T-helper 17 cell (primary cell): ENCODE measurements at places on chromosomes 13 and 19.

DNA sequence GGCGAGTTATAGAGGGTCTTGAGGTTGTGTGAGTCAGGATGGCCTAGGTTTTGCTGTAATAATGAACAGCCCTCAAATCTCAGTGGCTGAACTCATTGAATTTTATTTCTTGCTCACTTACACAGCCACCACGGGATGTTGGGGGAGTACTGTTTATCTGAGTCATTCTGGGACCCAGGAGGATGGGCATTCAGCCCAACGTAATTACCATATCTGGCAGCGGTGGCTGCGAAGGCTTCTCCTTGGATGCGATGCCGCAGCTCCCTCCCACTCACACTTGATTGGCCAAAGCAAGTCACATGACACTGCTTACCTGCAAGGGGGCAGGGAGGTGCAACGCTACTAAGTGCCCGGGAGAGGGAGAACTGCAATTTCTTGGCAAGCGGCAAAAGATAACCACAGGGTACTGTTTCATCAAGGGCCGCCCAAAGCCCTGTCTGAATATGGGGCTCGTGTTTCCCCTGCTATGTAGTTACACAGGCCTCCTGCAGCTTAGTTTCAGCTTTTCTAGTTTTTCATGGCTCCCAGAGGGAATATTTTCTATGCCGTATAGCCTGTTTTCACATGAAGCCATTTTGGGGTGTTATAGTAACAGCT lies 19.9 kb downstream of the ZSWIM9 start:
- no peak for DNase-seq

DNA sequence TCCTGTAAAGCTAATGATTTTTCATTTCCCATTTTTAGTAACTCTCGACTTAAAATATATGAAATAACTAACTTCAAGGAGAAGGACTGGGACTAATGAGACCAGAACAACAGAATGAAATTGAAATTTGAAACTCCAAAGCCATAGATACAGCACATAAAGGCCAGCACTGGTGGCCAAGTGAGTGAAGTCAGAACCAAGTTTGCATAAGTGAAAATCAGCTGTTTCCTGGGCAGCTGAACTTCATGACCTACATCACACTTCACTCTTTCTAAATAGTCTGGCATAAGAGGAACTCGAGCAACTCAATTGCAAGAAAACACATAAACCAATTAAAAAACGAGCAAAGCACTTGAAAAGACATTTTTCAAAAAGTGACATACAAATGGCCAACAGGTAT lies 84.5 kb downstream of the DCLK1 start:
- DNase-seq, result no peak

- no peak for DNase-seq
Observed at GRCh38 chr13:111001636-111002035, 86.8 kb upstream of the ANKRD10 start.

DNA sequence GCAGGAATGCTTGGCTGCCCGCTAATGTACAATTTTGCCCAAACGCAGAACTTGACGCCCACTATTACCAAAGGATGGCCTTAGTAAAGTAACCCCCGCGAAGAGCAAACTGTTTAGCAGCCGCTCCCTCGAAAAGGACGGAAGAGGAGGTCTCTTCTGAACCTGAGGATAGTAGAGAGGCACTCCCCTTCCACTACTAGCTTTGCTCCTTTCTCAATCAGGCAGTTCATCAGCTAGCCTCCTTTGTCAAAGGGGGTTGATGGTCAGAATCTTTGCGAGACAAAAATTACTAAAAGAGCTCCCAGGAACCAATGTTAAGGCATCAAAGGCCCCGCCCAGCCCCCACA lies 534 bp downstream of the CAB39L start:
- DNase-seq, result no peak

DNA sequence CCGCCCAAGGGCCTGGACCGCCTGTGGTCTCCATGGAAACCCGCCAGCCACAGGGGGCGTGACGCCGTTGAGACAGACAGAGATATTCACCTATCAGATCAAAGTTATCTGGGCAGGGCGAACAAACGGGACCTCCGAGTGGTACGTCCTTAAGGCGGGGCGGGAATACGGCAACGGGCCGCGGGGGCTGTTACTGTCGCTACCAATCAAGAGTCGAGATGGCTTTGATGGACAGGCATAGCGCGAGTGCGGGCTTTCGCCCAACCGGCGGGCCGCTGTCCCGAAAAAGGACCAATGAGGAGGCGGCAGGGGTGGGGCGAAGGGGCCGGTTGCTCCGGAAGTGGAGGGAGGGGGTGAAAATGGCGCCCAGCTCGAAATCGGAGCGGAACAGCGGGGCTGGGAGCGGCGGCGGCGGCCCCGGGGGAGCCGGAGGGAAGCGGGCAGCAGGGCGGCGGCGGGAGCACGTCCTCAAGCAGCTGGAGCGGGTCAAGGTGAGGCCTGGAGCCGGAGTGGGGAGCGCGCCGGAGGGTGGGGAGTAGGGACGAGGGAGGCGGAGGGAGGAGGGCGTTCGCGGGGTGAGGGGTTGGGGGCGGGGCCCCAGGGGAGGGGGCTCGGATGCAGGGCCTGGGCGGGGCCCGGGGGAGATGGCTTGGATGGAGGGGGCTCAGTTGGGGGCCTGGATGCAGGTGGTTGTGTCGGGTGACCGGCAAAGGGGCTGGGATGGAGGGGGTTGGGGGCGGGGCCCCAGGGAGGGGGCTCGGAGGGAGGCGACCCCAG lies at the start of gene DCAF15:
DCAF15 (plus strand) TSS at position 356 of the 777 bp plus-strand sequence; CDS start at position 360, 4 bp downstream.
- peak; percentile 96 for DNase-seq

- DNase-seq, result no peak
Observed at GRCh38 chr13:50038266-50038665, 23.0 kb downstream of the KCNRG start.

GRCh38 chr13:29621051-29621800 lies 25.7 kb upstream of the SLC7A1 start:
- no peak for DNase-seq

DNA sequence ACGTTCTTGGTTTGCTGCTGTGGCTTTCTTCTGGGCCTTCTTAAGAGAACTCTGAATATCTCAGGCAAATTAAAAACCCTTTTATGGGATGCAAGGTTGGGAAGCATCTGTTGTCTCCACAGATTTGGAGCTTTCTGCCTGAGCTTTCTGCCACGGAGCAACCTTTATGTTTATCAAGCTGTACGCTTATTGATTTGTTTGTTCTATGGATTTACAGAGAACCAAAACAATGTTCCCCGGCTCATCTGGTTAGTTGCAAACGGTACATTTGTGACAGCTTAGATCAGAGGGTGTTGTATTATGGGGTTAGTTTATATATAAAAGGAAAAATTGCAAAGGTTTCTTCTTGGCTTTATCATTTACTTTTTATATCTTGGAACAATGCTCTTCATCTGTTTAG lies 479.6 kb downstream of the DIAPH3 start:
- no peak for DNase-seq

GRCh38 chr19:16671652-16672274 lies 10.8 kb downstream of the TMEM38A start:
- no peak for DNase-seq

DNA sequence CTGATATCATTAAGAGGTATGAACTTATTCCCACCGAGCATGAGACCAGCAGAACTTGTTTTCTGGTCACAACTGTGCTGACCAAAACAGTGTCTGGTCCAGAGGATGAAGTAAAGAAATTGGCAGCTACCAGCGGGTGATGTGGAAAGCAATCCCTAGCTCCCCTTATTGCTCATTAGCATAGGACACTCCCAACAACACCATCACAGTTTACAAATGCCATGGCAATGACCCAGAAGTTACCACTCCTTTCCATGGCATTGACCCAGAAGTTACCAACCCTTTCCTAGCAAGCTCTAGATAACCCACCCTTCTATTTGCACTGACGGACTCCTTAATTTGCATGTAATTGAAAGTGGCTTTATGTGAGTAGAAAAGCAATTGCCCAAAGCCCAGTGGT lies 1856.1 kb downstream of the OLFM4 start:
- no peak for DNase-seq

- DNase-seq, result no peak
Observed at GRCh38 chr19:52533901-52534300, 6.4 kb downstream of the ZNF808 start.

- DNase-seq, result no peak
Observed at GRCh38 chr13:50320271-50320862, 305.1 kb downstream of the KCNRG start.

- DNase-seq, result no peak
Observed at GRCh38 chr13:28716511-28716910, 2.3 kb downstream of the SLC46A3 start.

- DNase-seq, result no peak
Observed at GRCh38 chr13:39318161-39318560, 279.9 kb downstream of the NHLRC3 start.

DNA sequence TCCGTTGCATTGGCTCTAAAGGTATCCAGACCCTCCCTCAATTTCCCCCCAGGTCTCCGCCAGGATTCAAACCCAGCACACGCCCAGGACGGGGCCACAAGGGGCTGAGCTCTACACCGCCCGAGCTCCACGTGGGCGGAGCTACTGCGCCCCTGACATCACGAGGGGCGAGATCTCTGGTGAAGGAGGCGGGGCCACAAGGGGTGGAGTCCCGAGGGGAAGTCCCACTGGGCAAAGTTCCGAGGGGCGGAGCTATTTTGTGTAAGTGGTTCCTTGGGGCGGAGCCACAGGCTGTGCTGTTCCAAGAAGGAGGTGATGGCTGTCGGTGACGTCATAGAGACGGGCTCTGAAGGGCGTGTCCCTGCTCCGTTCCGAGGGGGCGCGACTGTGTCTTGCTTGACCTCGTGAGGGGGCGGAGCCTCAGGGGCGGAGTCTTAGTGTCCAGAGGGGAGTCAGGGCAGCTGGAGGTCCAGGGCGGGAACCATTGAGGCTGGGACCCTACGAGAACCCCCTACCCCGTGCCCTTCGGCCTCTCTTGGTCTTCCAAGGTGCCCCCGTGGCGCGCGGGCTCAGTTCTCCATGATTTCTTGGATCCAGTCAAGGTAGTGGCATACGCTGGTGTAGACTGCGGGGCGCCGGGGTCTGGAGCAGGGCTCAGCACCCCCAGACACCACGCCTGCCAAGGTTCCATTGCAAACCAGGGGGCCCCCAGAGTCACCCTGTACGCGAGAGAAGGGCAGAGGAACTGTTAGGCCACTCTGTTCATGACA lies 1.3 kb upstream of the KLK8 start:
- no peak for DNase-seq

- DNase-seq, result no peak
Observed at GRCh38 chr13:52001120-52001731, 10.0 kb downstream of the ATP7B start.

GRCh38 chr19:10677751-10678150 lies 23.5 kb upstream of the QTRT1 start:
- no peak for DNase-seq

- DNase-seq, result no peak
Observed at GRCh38 chr13:33026489-33027152, 10.4 kb downstream of the KL start.

- DNase-seq, result peak; percentile 95
Observed at GRCh38 chr19:42295831-42296525, 6.0 kb upstream of the PRR19 start.

GRCh38 chr19:6765738-6766356 lies 1.4 kb downstream of the SH2D3A start:
- peak; percentile 27 for DNase-seq

DNA sequence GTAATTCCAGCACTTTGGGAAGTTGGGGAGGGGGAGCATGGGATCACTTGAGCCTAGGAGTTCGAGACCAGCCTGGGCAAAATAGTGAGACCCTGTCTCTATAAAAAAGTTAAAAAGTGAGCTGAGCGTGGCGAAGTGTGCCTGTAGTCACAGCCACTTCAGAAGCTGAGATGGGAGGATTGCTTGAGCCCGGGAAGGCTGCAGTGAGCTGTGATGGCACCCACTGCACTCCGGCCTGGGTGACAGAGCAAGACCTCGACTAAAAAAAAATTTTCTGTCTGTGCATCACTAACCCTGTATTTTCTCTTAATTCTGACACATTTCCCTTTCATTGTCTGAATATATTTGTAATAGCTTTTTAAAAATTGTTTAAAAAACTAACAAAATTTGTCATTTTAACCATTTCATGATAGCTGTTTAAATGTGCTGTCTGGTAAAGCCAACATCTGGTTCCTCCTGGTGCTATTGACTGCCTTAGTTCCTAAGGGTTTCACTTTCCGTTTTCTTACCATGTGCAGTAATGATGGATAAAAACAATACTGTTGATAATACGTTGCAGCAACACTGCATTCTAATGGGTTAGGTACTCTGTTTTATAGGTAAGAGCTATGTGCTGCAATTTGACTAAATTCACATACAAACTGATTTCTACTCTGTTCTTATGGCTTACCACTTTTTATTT lies 29.7 kb downstream of the LATS2 start:
- no peak for DNase-seq

GRCh38 chr13:79909644-79910043 lies 428.7 kb downstream of the NDFIP2 start:
- DNase-seq, result no peak

GRCh38 chr19:1279782-1280341 lies 4.5 kb downstream of the FAM174C start:
- DNase-seq, result peak; percentile 62

DNA sequence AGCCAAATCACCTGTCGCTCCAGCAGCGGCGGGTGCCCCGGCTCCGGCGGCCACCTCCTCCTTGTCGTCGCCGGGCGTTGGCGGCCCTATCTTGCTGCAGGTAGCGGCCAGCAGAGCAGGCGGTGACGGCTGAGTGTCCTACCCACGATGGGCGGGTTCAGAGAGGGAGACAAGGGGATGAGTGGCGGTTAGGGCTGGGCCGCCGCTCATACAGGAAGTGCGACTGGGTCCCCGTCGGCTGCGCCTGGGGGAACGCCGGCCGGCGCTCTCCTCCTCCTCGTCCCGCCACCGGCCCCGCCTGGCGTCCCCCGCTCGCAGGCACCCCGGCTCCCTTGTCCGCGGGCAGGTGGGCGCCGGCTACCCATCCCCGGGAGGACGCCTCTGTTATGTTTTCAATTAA lies 1692.0 kb downstream of the SLITRK5 start:
- DNase-seq, result no peak

DNA sequence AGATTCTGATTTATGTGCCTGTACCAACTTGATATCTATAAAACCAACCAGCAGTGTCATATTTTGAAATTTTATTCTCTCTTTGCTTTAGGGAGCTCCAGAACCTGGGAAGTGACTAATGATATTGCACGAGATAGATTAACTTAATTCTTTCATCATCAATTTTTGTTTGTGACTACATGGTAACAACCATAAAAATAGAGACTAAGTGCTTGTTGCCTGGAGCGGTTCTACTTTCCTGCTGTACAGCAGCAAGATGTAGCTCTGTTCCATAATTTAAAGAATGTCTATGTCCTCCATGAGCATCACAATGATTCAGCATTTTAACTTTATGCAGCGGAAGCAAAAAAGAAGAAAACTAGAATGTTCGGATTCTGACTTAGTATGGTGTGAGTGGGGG lies 275.6 kb downstream of the KLF5 start:
- no peak for DNase-seq

- no peak for DNase-seq
Observed at GRCh38 chr19:17915940-17916593, 16.7 kb upstream of the CCDC124 start.

DNA sequence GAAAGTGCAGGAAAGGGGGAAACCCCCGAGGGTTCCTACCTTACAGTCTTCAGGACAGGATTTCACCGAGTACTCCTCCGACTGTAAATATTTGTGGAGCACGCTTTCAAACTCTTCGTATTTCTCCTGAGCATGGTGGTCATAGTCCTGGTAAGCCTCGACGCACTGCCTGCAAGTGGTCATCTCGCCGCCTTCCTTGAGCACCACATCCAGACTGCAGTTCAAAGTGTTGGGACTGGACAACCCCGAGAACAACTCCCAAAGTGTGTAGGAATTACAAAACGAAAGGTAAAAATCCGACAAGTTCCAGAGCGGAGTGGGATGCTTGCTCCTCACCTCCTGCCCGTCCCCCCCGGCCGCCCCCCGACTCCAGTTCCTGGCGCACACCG lies 349.7 kb downstream of the LIG4 start:
- DNase-seq, result no peak
